ENCODE measurements at places on chromosomes 1 and 21.

GRCh38 chr1:162667381-162668080 is 35.3 kb downstream of the DDR2 start:
- no peak for DNase-seq

DNA sequence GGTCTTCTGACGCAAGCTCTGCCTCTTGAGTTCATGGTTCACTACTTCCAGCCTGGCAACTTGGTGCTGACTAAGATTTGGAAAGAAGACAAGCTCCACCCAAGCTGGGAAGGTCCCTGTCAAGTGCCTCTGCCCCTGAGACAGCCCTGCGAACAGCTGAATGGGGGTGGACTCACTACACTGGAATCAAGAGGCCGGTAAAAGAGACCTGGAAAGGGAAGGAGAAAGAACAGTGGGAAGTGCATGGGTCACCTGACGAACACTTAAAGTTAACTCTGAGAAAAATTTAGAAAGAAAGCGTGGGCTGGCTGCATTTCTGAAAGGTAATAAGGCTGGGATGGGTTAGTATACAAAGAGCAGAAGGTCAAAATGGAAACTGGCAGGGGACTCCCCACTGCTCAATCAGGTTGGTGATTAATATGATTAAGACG is 26.1 kb upstream of the ZNF496 start:
- DNase-seq: no peak

- DNase-seq: peak; percentile 29
Measured at GRCh38 chr21:35457097-35457804, 408.1 kb upstream of the RUNX1 start.

DNA sequence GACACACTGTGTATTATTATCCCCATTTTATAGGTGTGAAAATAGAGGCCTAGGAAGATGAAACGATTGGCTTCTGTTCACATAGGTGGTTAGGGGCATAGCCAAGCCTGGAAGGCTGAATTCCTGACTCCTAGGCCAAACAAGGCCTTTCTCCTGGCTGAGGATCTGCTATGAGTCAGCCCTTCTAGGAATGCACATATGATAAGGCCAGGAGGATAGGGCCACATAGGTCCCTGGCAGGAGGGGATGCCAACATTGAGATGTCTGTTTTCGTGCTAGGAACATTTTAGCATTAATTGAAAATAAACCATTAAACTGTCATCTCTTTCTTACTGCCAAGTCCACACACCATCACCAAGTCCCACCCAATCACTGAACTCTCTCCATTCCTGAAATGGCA is 9.2 kb downstream of the CSMD2 start:
- no peak for DNase-seq

DNA sequence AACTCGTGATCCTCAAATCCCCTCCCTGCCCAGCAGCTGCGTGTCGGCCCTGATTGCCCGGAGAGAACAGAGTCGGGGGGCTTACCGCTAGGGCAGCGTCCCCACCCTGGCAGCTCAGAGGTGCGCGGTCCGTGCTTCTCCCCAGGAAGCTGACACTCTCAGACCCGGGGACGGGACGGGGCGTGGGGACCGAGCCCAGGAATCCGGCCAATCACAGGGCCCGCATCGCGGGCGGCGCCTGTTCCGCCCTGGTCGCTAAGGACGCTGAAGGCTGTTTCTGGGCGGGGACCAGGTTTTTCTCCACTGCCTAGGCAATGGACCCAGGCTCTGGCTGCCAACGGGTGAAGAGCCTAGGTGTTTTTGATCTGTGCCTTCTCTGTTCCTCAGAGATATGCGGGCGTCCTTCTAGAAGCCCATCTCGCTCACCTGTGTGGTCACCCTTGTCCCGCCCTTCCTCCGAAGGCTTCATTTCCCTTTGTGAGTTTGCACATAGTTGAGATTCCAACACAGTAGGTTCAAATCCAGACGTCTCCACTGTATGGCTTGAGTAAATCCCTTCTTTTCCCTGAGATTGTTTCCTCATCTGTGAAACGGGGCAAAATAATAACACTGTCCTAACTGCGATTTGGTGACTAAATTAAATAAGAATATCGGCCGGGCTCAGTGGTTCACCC is at the start of gene C1orf87:
C1orf87 (minus strand) TSS at position 166 of the 674 bp plus-strand sequence. CDS start 1,127 bp downstream, outside the sequence.
- no peak for DNase-seq

GRCh38 chr21:35940074-35940927 is 120.0 kb downstream of the SETD4 start:
- no peak for DNase-seq
